HAP-1 (cell line): ENCODE measurements at places on chromosomes 5 and 9.

- peak; percentile 19 for DNase-seq
Observed at GRCh38 chr5:157513182-157513581, 53.2 kb downstream of the NIPAL4 start.

DNA sequence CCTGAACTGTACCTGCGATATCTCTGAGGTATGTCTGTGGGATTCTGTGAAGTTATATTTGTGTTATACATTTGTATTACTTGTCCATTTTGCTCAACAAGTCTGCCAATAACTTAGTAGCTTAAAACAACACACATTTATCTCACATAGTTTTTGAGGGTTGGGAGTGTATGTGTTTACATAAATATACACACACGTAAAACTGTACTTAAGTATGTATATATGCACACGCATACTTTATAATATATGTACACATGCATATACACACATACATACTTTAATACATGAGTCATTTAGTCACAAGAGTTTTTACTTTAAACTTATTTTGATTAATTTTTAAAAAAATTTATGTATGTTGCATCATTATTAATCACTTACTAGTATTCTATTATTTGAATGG, 205.9 kb upstream of the EDIL3 start:
- no peak for DNase-seq

DNA sequence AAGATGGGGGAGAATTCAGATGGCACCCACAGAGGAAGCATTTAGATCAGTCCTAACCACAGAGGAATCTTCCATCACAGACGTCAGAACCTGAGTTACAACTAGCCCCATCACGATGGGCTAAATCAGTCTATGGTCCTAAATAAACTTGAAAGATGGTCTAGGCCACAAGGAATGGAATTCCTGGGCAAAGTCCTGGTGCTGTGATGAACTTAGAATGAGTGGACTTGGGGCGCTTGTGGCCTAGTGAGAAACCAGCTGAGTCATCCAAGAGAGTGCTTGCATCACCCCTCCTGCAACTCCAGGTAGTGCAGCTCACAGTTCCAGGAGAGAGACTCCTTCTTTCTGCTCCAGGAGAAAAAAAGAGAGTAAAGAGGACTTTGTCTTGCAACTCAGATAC, 722.9 kb upstream of the RGMB start:
- DNase-seq: no peak

GRCh38 chr9:84875193-84875592, 205.7 kb downstream of the NTRK2 start:
- DNase-seq: no peak

- DNase-seq: no peak
Observed at GRCh38 chr9:84174486-84174885, 166.1 kb downstream of the SLC28A3 start.

DNA sequence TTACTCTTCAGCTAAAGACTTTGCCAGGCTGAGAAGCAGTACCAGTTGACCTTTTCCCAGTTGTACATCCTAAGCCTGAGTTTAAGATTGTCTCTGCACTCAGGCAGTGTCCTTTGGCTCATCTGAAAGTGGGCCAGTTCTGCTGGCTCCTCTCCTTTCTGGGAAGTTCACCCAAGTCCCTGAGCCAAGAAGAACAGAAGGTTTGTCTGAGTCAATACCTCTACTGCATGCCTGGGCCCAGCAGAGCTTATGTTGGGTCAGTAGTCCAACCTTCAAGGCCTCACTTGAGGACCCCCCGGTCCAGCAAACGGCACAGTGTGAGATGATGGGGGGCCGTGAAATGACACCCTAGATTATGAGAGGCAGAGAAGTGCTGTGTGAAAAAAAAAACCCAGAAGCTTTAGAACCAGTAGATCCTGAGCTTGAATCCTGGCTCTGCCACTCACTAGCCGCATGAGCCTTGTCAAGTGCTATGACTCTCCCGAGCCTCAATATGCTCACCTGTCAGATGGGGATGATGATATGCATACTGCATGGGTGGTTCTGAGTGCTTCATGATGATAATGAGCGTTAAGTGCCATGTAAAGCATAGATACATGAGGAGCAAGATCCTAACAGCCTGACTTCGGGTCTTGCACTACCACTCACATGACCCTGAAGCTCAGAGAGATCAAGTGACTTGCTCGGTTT, 156.0 kb downstream of the MACROH2A1 start:
- no peak for DNase-seq

DNA sequence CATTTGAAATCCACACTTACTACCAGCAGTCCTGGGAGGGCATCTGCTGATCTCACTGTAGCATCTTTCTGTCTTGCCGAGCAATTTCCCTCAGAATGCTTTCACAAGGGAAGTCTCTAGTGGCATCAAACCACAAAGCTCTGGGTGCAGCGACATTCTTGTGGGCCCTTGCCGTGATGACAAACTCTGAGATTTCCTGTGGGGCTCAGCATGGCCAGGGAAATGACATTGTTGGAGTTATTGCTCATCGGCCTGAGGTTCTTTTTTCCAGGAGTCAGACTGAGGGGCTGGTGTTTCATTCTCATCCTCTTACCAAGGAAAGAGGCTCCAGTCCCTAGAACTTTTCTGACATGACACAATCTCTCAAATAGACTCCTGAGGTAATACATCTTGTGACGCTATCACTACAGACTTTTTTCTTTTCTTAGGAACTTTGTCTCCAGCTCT, 51.4 kb downstream of the PFDN1 start:
- DNase-seq: no peak

DNA sequence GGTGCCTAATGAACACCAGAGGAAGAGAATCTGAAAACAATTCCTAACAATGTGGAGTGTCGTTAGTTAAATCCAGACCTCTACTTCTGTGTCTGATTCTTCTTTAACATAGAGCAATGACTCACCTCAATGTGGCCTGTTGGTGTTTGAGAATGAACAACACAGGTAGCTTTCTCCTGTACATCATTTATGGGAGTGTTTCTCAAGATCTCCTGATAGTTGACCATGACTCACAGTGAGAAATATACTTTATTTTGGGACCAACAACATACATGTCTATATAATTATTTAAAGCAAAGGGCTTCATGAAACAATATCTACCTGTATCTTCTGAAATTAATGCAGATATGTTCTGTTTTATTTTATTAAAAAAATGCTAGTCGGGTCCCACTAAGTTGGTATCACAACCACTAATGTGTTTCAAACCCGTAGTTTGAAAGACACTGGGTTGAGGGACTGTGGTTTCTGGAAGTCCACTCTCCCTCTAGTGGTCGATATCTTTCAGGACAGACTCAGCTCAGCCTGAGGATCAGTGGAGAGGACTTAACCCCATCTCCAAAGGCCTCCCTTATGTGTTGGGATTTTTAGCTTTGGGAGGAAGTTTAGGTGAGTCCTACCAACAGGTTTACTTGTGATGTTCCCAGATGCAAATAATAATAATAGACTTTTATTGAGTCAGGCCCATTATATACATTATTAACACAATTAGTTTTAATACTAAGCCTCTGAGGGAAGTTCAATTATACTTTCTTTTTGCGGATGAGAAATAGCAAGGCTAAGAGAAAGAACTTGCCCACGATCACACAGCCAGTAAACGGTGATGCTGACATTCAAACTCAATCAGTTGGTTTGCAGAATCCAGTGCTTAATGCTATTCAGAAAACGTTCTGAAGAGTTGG, 70.0 kb upstream of the KLF9 start:
- peak; percentile 56 for DNase-seq

DNA sequence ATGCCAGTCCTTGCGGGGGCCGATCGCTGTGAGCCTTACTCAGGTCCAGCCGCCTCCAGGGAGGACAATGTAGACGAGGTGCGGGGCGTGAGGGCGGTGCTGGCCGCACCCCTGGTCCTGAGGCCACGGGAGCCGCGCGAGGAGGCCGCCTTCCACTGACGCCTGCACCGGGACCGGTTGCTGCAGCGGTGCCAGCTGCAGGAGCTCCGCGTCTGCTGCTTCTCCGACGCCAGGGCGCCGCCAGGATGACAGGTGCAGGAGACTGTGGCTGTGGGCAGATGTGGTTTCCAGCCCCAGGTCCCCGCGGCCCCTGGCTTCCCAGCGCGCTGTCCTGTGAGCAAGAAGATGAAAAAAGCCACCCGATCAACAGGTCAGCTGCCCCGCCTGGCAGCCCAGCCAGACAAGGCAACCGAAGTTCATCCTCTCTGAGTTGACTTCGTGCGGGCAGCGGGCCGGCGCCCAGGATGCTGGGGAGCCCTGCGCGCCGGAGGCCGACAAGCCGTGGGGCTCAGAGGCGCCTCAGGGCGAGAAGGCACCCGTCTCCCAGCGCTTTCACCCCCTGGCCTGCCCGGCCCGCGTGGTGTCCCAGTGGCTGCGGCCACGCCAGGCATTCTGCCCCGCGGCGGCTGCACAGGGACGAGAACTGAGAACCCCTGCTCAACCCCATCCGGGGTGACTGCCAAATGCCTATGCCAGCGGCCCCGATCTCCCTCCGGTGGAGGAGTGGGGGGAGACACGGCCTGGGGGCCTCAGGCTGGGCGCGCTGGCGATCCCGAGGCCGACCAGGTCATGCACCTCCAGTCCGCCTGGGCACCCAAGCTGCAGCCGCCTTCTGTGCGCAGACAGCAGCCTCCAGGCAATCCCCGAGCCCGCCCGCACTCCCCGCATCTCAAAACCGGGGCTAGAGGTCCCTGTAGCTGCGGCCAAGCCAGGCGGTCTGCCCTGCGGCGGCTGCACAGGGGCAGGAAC, 43.4 kb upstream of the BICD2 start:
- DNase-seq: no peak

DNA sequence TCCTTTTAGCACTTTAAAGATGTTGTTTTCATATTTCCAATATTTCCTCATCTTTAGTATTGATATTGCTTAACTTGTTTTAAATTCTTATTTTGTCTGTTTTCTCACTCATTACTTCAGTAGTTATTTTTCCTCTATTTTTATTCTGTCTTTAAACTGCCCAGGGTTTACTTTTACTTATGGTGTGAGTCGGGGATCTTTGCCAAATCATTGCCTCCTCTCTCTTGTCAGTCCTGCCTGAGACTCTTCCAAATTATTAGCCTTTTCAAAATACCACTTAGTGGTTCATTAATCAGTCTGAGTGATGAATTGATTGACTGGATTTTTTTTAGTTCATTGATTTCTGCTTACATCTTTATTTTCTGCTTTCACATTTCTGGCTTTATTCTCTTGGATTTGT, 72.9 kb downstream of the SH3GL2 start:
- no peak for DNase-seq

- no peak for DNase-seq
Observed at GRCh38 chr5:36765876-36766275, 110.7 kb upstream of the NIPBL start.

DNA sequence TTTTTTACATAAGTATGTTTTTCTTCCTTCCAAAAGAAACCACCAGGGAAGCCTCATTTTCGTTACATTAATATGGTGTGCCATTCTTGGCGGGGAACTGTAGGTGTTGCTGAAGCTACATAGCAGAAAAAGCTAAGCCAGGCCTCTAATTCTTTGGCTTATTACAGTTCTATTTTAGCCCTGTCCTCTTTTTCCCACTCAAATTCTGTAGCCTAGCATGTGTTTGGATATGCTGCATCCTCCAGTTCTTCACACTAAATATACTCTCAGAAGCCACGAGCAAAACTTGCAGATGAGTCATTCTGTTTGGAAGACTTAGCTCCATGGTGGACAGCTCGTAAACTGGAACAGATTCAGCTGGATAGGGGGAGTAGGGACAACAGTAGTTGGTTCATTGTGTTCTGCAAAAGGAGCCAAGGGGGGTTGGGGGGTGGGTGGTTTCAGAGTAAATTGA, 369.4 kb downstream of the TMEM161B start:
- DNase-seq: peak; percentile 8

- DNase-seq: no peak
Observed at GRCh38 chr5:54120473-54120872, 189.9 kb downstream of the ARL15 start.

GRCh38 chr5:43643327-43643726, 40.3 kb downstream of the NNT start:
- DNase-seq: no peak

- peak; percentile 34 for DNase-seq
Observed at GRCh38 chr9:34047864-34048726, 592 bp downstream of the UBAP2 start.

GRCh38 chr5:42620579-42621216, 135.9 kb upstream of the CCDC152 start:
- DNase-seq: no peak

- no peak for DNase-seq
Observed at GRCh38 chr5:178209334-178210072, 5.2 kb downstream of the HNRNPAB start.

GRCh38 chr9:100587375-100587774, 9.5 kb downstream of the CAVIN4 start:
- no peak for DNase-seq

DNA sequence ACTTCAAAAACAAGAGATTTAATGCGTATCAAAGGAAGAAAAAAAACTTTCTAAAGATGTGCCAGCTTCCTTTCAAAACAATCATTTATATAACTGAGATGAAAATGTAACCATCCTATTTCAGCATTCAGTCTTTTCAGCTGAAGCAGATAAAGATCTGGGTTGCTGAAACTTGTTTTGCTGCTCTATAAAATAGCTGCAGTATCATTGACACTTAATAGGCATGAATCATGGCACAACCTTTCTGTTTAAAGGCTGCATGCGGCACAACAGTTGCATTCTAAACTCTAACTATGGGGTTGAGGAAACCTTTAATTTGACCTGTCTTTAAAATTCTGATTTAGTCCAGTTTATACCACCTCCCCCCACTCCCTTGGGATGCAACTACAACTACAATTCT, 196.7 kb downstream of the MPDZ start:
- DNase-seq: no peak

DNA sequence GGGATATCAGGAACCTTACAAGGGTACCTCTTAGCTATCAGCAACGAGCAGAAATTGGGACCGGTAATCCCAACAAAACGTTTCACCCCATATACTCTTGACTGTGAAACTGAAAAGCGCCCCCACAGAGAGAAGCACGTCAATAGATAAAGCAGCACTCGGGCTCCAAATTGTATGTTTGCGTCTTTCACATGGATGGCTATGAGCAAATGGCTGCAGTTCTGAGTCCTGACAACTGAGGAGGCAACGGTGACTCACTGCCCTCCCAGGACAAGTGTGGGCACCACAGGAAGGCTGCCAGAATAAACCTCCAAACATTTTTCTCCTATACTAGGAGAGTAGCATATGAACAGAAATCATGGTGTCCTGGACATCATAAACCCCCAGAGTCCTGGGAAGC, 36.6 kb downstream of the SEMA4D start:
- DNase-seq: no peak

DNA sequence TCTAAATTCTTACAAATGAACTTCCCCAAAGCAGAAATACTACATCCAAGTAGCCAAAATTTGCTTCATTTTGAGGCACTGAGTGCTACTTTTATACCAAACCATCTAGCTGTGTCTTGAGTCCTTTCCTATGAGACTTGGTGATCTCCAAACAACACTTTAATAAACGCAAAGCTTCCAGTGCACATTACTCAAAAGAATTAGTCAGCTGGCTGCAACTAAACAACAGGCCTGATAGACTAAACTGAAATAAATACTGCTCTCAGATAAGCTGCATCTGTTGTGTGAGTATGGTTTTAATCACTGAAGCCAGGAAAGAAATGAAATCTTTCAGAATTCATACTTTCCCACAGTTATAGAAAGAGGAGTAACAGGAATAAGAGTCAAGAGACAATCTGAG, 80.3 kb downstream of the VCAN start:
- no peak for DNase-seq

GRCh38 chr9:134914501-134914834, 3.2 kb downstream of the FCN1 start:
- DNase-seq: no peak
